A549 treated with Hydrocortisone at 1 μM for 4 hours (cell line): ENCODE measurements at places on chromosomes 4 and X. TPM values are rescaled to one million over a fixed set of nuclear protein-coding genes. Genes with fewer than 3 reads are reported as not detected.

TCEANC gene
- total RNA-seq, result 0.59 to 0.99 TPM (median 0.66 TPM) in 5 replicates

ODAPH gene
- total RNA-seq, result not detected in 5 replicates

CITED1 gene
- total RNA-seq, result 1.2 to 2.8 TPM (median 1.8 TPM) in 5 replicates

MAMLD1 gene
- total RNA-seq, result 5.9 to 7.0 TPM (median 6.4 TPM) in 5 replicates

MAGEE1 gene
- total RNA-seq, result 3.0 to 5.2 TPM (median 4.0 TPM) in 5 replicates

OPHN1 gene
- 1.4 to 2.4 TPM (median 1.6 TPM) in 5 replicates for total RNA-seq

C4orf54 gene
- total RNA-seq, result not detected in 5 replicates

CT45A10 gene
- 0.31 to 0.67 TPM (median 0.44 TPM) in 5 replicates for total RNA-seq
